Stimulated activated CD8-positive, alpha-beta memory T cell treated with anti-CD3 and anti-CD28 coated beads, Interleukin-15, amount 100 ng/mL, for 1 hour (primary cell): ENCODE measurements at places on chromosomes 5 and 9.

- DNase-seq: peak; percentile 30
Measured at GRCh38 chr9:77457916-77458592, 190.1 kb downstream of the GNA14 start.

- DNase-seq: no peak
Measured at GRCh38 chr9:33289496-33289895, 820 bp upstream of the NFX1 start.

- DNase-seq: no peak
Measured at GRCh38 chr5:127571314-127572131, 54.1 kb downstream of the PRRC1 start.

GRCh38 chr9:138037140-138037539 is 159.6 kb downstream of the CACNA1B start:
- no peak for DNase-seq

DNA sequence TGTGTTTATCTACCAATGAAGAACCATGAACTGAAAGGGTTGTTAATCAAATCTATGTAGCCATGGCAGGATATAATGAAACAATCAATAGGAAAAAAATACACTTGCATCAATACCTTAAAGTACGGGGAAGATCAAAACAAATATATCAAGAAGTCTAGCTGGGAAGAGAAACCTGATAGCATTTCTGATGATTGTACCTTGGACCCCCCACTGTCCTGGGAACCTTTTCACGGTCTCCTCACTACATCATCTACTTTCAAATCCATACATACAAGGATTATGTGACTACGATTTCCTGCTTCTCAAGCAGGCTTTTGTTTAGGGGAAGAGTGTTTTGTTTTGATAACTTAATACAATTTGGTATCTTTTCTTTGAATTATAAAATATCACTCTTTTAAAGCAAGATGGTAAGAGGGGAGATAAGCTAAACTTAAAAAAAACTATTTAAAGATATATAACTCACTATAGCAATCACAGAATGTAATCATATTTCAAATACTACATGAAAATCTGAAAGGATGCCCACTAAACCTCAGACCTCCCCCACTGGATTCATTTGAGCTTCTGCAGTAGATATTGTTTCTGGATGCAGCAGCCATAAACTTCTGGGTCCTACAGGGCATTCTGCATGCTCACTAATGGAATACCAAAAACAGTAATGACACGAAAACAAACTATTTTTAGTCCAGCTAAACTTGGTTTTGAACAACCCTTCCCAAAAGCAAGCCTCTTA is 8.0 kb downstream of the EBF1 start:
- no peak for DNase-seq

- no peak for DNase-seq
Measured at GRCh38 chr5:143613329-143613728, 198.6 kb upstream of the HMHB1 start.

DNA sequence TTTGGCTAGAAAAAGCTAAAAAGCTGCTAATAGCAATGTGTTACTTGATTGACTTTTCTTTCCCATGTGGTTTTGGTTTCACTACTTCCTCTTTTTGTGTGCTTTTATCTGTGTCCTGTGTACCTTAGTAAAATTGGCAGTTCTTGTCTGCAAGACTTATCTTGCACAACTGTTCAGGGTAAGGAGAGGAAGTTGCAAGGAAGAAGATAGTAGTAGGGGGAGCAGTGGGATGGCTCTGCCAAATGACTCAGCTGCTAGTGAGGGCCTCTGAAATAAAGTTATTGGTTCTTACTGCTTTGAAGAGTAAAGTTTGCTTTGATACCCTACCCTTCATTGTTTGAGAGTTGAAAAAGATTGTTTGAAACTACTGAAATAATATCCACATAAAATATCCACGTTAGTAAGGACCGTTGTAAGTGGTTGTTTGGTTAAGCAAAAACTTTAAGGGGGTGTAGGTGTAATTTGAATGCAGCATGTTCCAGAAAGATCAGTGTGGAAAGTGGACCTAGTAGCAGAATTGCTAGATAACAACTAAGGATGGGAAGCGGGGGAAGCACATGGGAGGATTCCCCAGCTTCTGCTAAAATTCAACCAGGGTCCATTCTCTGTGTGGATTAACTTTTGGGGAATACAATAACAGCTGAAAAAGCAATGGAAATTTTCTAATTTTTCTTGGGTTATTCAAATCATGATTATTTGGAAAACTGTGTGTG is 123.5 kb downstream of the SCAMP1 start:
- DNase-seq: no peak
